ENCODE measurements at places on chromosomes 13 and 19. TPM values are rescaled to one million over a fixed set of nuclear protein-coding genes. Genes with fewer than 3 reads are reported as not detected.

Gene TMEM238
- total RNA-seq: 4.1 TPM

Gene CNMD
- total RNA-seq: 1.4 TPM

Gene PROZ
- total RNA-seq: not detected

Gene AZU1
- not detected for total RNA-seq

Gene PSG5
- 0.34 TPM for total RNA-seq
